ENCODE measurements at places on chromosomes 3 and 15.
A peak's percentile ranks its signal among the peaks of the same experiment; 100 is the strongest.

DNA sequence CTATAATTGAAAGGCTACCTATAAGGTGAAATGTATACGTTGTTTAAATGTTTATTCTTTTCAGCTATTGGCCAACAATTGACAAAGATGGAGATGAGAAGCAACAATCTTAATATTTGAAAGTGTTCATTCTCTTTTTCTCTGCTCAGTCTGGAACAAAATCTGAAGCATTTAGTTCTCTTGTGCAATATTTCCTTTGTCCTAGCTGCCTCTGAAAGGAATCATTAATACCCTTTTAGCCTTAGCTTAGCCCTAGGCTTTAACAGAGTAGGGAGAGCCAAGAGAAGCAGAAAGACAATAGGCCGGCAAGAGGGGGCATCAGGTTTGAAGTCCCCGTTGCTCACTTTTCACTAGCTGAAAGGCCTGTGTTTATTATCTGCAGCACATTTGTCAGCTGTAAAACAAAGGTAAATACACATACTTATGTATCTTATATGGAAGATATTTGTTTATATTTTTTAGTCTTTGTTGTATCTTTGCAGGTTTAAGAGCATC lies 422.5 kb upstream of the SEMA6D start:
- peak; percentile 2 for DNase-seq

GRCh38 chr3:137148917-137149316 lies 191.1 kb downstream of the IL20RB start:
- DNase-seq, result no peak

DNA sequence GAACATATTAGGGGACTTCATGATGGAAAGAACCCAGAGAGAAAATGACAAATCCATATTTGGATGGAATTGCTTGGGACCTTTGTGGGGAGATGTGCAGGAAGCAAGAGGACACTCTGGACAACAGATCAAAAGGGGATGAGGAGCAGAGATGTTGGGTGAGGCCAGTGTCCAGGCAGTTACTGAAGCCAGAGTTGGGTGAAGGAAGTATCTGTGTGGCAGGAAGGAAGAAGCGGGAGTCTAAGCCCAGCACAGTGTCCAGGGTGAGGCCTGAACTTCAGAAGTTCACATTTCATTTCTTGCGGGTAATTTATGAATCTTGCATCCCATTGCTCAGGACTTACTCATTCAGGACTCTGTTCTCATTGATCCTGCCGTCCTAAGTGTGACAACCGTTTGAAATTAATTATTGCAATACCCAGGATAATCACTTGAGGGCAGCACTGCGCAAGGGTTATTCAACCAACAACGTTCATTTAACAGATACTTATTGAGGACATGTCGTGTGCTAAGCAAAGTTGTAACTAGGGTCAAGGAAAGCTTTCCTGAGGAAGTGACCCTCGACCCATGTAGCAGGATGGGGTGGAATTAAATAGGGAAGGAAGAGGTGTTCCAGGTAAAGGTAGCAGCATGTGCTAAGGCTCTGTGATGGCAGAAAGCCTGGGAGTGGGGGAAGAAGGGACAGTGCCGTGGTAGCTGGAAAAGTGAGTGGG lies 61.3 kb upstream of the CMTM8 start:
- DNase-seq, result peak; percentile 66

DNA sequence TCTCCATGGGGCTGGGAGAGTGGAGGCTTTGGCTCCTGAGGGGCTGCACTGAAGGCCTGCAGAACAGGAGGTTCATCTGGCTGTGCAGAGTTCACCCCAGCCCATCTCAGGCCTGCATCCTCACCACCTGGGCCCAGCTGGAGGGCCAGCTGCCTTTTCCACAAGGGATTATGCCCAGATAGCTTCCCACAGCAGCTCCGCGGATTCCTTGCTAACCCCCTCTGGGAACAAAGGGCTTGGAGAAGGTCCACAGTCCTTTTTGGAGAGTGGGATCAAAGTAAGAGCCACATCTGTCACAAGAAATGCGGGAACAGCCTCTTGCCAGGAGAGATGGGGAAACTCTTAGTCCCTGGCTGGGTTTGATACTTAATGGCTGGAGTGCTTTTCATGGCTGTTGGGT lies 164.7 kb upstream of the RGMA start:
- DNase-seq, result no peak

DNA sequence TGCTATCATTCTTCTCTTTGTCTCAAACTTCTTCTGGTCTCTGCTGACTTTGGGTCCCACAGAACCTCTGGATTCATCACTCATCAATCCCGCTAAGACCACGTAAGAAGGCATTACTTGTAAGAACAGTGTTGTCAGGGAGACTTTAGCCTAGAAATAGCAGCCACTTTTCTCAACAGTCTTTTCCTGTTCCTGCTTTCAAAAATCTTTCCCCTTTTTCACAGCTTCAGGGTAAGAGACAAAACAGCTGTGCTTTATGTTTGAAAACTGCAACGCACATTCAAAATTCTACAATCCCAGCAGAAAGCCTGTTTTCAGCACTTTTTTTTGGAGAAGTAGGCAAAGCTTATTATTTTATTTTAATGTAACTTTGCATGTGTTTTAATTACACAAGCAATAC lies 42.0 kb upstream of the FAM98B start:
- no peak for DNase-seq
